ENCODE measurements at places on chromosomes 7 and 10.

- DNase-seq, result no peak
Observed at GRCh38 chr7:24715661-24716479, 41.4 kb downstream of the GSDME start.

- DNase-seq, result no peak
Observed at GRCh38 chr7:68929781-68930261, 668.5 kb upstream of the AUTS2 start.

DNA sequence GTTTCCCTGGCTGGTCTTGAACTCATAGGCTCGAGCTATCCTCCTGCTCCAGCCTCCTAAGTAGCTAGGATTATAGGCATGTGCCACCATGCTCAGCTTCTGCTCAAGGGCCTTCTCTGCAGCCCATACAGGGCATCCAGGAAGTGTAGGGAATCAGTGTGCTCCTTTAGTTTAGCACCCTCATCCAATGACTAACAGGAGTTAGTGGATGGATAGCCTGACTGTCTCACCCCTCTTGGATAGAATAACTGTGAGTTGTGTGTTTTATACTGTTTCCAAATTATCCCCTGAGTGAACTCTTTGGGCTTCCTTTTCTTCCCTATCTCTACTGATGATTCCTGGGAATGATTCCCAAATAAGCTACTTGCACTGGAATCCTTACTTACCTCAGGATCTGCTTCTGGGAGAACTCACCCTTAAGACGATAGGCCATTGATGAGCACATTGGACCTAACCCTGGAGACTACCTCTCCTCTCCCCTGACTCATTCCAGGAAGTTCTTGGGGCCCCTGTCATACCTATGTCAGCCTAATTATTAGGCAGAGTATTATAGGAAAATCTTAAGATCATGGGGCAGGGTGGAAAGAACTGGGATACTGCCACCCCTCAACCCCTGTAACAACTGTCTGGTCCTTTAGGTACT, 18.5 kb downstream of the STRIP2 start:
- no peak for DNase-seq

GRCh38 chr7:95245828-95246500, 78.4 kb downstream of the PON1 start:
- DNase-seq, result no peak

GRCh38 chr10:123721441-123722049, 55.4 kb downstream of the GPR26 start:
- DNase-seq, result no peak

GRCh38 chr10:128083191-128083895, 42.9 kb downstream of the MKI67 start:
- no peak for DNase-seq

GRCh38 chr10:48707472-48707871, 22.8 kb downstream of the WDFY4 start:
- no peak for DNase-seq

- no peak for DNase-seq
Observed at GRCh38 chr7:128961030-128961659, 23.4 kb downstream of the IRF5 start.

- no peak for DNase-seq
Observed at GRCh38 chr10:31762316-31762715, 166.3 kb downstream of the ARHGAP12 start.

GRCh38 chr7:815284-816216, 16.7 kb upstream of the SUN1 start:
- DNase-seq, result no peak

- no peak for DNase-seq
Observed at GRCh38 chr10:53276797-53277196, 504.2 kb upstream of the MBL2 start.

- DNase-seq, result no peak
Observed at GRCh38 chr7:80725181-80725611, 86.8 kb downstream of the CD36 start.

- no peak for DNase-seq
Observed at GRCh38 chr10:109239371-109239770, 683.9 kb downstream of the XPNPEP1 start.

DNA sequence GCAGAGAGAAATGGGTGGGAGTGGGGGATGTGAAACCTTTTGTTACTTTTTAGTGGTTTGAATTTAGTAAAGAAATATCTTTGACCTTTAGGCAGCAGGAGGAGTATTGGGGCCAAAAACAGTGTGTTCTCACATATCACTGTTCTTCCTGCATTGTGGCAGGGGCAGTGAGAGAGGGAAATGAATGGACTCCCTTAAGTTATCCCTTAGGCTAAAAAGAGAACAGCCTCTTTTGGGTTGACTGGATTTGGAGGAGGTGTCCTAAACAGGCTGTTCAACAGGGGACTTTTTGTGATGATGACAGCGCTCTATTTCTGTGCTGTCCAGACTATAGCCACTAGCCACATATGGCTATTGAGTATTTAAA, 22.3 kb downstream of the ZNF775 start:
- no peak for DNase-seq

DNA sequence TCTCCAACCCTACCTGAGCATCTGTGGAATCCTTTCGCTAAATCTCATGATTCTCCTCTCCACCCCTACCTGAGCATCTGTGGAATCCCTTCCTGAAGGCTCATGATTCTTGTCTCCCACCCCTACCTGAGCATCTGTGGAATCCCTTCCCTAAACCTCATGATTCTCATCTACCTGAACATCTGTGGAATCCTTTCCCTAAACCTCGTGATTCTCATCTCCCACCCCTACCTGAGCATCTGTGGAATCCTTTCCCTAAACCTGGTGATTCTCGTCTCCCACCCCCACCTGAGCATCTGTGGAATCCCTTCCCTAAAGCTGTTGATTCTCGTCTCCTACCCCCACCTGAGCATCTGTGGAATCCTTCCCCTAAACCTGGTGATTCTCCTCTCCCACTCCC, 342.0 kb downstream of the SDK1 start:
- no peak for DNase-seq

GRCh38 chr7:80781561-80781979, 137.3 kb downstream of the SEMA3C start:
- no peak for DNase-seq

DNA sequence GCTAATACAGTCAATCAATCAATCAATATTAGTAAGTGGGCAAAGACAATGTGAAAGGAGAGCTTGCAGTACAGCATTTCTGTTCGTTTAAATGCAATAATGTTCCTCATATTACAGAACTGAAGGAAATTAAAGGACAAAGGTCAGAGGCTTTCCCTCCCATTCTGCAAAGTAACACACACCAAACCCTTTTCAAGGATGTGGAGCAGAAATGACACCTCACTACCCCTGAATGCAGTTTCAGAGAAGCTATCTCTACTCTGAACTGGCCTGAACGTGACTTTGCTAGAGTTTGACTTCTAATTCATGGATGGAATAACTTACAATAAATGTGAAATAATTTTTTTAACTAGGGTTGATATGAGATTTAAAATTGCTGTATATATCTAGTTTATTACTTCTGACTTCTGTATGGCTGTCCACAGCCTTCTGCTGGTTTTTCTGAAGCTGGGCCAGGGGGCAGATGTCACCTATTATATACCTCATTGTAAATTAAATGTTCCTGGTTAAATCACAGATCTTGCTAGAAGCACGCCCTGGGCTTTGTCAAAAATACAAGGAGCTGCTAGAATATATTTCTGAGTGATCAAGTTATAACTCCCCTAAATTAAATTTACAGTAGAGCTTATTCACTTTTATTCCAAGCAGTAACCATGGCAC, 156.9 kb upstream of the C7orf33 start:
- no peak for DNase-seq

DNA sequence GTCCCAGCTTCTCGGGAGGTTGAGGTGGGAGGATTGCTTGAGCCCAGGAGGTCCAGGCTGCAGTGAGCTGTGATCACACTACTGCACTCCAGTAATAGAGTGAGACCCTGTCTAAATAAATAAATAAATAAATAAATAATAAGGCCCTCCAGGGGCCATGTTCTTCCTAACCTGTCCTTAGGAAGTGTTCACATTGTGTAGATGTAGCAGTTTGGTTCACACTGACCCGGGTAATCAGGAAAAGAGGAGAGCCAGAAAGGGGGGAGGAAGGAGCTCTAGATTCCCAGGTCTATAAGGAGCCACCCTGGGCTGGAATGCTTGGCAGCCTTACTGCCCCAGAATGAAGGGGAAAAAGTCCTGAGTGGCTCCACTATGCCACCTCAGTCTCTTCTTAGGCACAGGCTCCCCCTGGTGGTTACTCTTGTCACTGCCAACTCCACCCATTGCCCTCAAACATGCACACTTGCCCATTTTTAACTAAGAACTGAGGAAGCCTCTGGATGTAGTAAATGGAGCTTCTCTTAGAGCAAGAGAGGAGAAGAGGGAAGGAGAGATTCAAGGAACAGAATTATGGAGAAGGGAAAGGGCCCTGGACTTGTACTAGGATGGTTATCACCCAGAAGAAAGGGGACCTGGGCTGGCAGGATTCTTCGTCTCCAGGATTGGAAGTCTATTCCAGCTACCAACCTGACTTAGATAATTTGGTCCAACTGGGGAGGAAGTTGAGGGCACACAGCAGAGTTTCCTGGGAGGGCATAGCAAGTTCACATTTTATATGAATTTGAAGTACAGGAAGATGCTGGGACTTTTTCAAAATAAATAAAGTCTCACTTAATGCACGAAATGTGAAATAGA, 7.8 kb downstream of the HPS6 start:
- no peak for DNase-seq

DNA sequence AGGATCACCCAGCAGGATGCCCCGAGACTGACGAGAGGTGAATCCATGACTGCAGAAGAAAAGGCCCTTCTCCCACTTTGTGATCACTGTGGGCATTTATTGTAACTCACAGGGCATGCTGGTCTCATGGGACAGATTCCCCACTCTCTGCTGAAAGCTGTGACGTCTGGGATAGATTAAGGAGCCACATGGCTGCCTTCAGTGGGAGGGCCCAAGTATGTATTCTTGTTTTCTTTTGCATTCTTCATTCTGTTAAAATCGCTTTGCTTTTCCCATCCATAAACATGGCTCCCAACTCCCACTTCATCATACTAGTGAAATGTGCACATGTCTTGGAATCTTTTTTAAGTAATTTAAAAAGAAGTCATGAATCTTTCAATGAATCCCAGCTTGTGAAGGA, 67.2 kb downstream of the FAM107B start:
- no peak for DNase-seq

- DNase-seq, result no peak
Observed at GRCh38 chr7:125316466-125316865, 386.8 kb upstream of the POT1 start.

DNA sequence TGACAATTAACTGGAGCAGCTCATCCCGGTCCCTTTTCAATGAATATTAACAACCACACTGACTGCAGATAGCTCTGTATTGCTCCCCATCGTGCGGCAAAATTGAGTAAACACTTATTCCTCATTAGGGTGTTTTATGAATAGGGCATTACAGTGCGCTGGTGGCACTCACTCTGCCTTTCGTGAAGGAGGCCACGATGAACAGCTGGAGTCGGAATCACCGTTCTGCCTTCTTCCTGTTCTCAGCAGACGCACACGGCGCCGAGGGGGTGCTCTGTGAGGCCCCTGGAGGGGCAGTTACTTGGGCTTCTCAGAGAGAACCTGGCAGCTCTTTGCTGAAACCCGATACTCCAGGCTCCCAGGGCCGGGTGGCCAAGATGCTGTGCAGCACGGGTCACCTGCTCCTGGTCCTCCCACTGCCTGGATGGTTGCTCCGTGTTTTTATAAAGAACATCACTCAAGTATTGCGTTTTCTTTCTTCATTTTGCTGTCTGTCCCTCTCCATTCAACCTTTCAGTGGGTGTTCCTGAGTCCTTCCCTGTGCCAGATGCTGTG, 241.9 kb downstream of the GLRX3 start:
- no peak for DNase-seq

All from esophagus squamous epithelium (tissue), 5 donors.